ENCODE measurements at places on chromosomes 12 and 14.

GRCh38 chr12:22473212-22473611 is 71.1 kb downstream of the C2CD5 start:
- DNase-seq: no peak

GRCh38 chr14:93185349-93185720 is 218 bp downstream of the LYSET start:
- no peak for DNase-seq

DNA sequence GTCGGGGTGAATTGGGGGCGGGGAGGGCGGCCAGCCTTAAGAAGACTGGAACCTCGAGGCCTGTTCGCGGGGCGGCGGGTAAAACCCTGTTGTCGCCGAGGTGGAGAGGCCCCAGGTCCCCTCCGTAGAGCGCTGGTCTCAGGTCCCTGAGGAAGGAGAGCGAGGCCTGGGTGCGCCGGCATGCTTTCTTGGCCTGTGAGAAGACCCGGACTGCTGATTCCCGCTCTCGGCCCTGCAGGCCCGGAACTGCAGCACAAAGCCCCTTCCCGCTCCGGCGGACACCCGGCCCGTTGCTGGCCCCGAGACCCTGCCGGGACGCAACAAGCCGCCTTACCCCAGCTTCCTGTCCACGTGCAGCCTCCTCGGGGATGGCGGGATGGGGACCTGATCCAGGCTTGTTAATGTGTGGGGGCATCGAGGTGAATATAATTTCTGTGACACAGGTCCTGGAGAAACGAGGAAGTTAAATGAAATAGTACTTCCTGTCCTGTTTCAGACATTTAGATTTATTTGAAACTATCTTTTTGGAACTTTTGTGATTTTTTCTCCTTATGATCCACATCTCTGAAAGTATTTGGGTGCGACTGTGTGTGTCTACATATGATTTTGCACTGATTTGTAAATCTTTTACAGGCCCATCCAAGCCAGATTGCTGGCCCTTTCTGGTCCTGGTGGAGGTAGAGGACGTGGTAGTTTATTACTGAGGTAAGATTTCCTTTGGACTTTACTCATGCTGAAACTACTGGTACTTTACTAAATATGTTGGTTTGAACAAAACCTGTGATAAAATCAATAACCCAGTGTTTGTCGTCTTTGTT is 600 bp downstream of the PNN start:
- peak; percentile 56 for DNase-seq

GRCh38 chr12:67765776-67766766 is 117.5 kb downstream of the DYRK2 start:
- no peak for DNase-seq

GRCh38 chr14:89507521-89507920 is 90.5 kb upstream of the FOXN3 start:
- no peak for DNase-seq

- DNase-seq: no peak
These were observed 49.2 kb downstream of the FBXL14 start for GRCh38 chr12:1544996-1545700.

- no peak for DNase-seq
These were observed 88.7 kb downstream of the PLBD1 start for GRCh38 chr12:14479004-14479403.

GRCh38 chr14:37186865-37187264 is 10.9 kb upstream of the MIPOL1 start:
- no peak for DNase-seq

DNA sequence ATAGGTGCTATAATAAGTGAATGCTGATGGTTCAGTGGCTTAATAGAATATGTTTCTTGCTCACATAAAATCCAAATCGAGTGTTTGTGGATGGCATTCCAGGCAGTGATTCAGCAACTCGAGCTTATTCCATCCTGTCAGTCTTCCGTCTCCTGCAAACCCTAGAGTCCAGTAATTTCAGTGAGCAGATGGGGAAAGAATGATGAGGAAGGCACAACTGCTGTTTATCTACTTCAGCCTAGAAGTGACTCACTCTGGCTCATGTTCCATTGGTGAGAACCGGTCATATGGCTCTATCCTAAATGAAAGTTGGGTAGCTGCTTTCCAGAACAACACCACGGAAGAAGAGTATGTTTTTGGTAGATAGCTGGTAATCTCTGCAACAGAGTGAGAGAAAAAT is 421.8 kb upstream of the PDE3A start:
- no peak for DNase-seq

- no peak for DNase-seq
These were observed 308.7 kb upstream of the DIO3 start for GRCh38 chr14:101252443-101253214.

- no peak for DNase-seq
These were observed 264.4 kb downstream of the DUSP6 start for GRCh38 chr12:89087876-89088275.

DNA sequence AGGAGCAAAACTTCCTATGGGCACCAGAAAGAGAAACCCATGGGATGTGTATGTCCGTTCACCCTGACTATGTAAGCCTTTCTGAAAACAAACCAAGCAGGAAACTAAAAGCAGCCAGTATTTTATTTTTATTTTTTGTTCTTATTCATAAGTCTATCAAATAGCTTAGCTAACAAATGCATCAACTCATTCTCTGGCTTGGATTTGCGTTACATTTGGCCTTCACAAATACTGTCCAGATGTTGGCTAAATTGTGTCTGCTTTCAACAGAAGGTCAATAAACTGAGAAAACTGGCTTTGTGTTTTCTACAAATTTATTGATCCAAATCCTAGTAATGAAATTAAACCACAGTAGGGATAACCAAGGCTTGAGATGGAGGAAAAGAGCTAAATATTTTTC is 379.0 kb downstream of the NOVA1 start:
- no peak for DNase-seq

GRCh38 chr12:47249719-47250357 is 170.1 kb upstream of the AMIGO2 start:
- no peak for DNase-seq

DNA sequence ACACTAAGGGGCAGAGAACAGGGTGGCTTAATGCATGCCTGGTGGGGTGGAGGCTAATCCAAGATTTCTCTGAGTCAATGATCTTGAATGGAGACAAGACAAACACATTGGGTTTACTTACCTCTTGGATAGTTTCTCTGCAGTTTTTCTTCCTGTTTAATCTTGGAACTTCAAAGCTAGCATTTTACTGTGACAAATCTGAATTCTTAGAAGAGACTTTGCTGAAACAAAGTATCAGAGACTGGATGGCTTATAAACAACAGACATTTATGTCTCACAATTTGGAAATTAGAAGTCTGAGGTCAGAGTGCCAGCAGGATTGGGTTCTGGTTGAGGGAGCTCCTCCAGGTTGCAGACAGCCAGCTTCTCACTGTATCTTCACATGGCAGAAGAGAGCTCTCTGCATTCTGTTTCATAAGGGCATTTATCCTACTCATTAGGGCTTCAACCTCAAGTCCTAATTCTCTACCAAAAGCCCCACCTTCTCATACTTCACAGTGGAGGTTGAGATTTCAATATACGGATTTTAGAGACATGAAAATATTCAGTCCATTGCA is 921.8 kb downstream of the VRK1 start:
- no peak for DNase-seq

GRCh38 chr12:49404956-49405355 is 37.7 kb downstream of the SPATS2 start:
- no peak for DNase-seq
